ENCODE measurements at places on chromosomes 2 and 18.
A peak's percentile ranks its signal among the peaks of the same experiment; 100 is the strongest.

DNA sequence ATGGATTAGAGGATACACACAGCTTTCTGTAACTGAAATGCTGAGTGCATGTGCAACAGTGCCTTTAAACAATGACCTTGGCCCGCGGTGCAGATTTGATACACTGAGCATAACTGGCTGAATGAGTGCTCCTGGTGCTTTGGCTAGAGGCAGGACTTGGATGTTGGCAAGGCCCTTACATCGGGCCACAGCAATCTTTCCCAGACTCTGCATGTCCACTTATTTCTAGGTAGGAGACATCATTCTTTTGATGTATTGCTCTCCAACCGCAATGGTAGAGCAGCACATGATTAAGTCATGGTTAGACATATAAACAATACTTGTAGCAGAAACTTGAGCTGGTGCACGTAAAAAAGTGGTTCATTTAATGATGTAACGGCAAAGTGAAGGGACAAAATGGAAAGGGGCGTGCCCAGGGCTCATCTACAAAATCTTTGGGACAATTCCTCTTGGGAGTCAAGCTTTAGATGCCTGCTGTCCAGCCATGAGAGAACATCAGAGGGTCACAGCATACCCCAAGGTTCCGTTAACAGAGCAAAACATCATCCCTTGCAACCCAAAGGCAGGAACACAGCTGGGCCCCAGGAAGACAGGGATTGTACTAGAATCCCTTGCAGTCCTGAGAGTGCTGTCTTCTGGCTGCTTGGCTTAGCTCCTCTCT is 43.4 kb downstream of the RAB31 start:
- no peak for DNase-seq

- DNase-seq, result no peak
Measured at GRCh38 chr2:238682536-238682935, 165.3 kb upstream of the TWIST2 start.

DNA sequence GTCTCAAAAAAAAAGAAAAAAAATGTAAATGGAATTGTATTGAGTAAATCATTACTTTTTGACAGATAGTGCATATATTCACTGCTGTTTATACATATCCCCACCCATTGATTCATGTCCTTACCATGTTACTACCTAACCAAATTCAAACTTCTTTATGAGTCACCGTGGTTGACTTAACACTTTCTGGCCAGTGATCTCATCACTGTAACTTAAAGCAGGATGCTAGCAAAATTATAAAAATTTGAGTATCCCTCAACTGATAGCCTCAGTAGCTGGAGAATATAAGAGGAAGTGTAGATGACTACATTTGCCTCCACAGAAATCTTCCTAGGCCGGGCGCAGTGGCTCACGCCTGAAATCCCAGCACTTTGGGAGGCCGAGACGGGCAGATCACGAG is 13.4 kb downstream of the CNOT9 start:
- DNase-seq, result no peak

GRCh38 chr2:224084266-224084892 is 45.3 kb upstream of the SERPINE2 start:
- no peak for DNase-seq

DNA sequence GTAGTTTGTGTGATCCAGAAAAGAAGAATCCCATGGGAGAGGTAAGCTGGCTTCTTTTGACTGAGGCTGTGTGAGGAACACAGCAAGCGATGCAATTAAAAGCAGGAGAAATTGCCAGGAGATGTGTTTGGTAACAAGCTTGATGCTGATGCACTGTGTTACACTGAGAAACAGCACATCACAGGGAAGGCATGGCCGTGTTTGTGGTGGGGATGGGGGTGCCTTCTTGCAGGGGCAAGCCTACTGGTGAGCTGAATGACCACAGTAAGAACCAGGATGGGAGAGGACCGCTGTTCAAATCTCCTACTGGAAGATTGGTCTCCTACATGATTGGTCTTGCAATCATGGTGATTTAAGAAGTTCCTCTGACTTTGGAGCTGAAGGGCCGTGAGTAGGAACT is 477.7 kb upstream of the HS6ST1 start:
- DNase-seq, result no peak

- DNase-seq, result peak; percentile 5
Measured at GRCh38 chr18:6885992-6886796, 156.7 kb downstream of the ARHGAP28 start.

- no peak for DNase-seq
Measured at GRCh38 chr2:1563084-1563857, 150.0 kb downstream of the TPO start.

DNA sequence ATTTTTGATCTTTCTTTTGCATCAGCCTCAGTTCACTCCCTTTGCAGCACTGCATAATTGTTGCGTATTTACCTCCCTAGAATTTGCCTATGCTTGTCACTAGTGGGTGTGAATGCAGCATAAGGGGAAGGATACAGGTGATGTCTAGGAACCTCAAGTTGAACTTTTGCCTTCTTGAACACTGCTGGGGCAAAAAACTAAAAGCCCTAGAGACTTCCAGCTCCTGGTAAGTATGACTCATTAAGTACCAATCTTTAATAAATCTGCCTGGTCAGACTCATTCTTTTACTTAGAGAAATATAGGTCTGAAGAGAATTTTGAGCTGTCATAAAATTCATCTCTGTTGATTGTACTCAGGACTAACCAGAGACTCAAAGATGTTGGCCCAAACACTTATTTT is 547.3 kb upstream of the FANCL start:
- no peak for DNase-seq

DNA sequence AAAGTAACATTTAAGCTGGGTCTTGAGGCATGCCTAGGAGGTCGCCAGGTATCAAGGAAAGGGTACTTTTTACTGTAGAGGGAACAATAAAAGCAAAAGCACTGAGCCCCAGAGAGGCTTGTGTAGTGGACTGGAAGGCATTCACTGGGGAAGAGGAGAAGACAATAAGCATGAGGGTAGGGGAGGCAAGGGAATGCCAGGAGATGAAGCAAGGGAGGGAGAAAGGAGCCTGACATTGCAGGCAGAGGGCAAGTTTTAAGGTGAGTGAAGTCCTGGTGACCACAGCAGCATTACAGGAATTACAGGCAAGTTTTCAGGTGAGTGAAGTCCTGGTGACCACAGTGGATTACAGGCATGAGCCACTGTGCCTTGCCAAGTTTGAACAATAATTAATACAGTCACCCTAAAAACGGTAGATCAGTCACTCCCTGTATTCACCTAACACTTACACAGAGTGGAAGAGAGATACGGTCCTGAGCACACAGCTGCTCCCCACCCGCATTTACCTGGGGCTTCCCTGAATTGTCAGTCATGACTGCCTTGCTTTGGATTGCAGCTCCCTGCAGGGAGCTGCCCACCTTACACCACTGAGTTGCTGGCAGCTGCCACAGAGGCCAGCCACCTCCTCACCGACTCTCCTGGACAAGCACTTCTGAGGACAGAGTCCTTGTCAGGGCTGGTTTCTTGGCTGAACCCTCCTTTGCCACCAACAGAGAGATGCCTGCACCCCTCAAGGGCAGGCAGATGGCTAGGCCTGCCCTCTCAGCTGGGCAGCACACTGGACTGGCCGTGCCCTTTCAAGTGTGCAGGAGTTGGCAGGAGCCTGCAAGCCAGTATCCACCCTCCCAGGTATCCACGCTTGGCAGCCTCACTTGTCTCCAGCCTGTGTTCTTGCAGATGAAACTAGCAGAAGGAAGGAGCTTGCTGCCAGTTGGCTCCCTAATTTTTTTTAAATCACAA is 153.2 kb upstream of the MSH6 start:
- no peak for DNase-seq

DNA sequence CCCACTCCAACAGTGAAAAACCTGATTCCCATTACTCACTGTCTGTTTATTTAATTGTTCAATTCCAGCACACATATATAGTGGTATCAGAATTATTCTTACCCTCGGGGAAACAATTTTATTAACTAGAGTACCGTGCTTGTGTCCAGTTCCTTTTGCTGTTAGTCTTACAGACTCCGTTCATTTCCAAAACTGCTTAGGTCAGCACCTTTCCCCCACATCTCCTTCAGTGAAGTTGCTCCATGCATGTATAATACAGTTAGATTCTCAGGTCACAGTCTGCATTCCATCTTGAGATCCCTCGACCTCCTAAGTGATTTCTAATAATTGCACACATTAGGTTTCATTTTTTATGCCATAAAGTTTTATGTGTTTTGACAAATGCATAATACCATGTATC is 56.3 kb upstream of the ZNF521 start:
- no peak for DNase-seq

DNA sequence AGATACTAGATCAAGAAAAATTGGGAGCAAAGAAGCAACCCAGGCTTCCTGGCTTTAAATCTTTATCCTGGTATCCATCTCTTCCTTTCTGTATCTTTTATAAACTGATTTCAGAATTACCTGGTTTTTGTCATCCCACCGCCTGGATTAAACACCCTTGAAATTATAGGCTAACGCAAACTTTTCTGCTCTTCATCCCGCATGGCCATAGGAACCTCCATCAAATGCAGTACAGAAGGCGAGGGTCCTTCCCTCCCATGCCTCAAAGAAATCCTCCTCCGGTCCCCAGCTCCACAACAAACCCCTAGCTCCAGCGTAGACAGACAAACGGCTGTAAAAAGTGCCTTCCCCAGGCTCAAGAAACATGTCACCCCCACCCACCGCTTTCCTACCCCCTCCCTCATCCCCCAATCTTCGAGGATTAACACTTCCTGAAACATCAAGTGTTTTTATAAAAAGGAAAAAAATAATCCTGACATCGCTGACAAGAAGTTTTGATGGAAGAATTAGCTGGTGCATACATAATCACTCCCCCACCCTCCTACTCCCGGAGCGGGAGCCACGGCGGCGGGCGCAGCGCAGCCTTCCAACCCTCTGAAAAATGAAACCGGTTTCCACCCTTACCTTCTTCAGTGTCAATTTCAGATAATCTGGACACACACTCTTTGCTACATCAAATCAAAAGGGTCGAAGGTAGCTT is 7.6 kb downstream of the DLX1 start:
- no peak for DNase-seq

- no peak for DNase-seq
Measured at GRCh38 chr18:67216846-67217245, 299.7 kb downstream of the DSEL start.

DNA sequence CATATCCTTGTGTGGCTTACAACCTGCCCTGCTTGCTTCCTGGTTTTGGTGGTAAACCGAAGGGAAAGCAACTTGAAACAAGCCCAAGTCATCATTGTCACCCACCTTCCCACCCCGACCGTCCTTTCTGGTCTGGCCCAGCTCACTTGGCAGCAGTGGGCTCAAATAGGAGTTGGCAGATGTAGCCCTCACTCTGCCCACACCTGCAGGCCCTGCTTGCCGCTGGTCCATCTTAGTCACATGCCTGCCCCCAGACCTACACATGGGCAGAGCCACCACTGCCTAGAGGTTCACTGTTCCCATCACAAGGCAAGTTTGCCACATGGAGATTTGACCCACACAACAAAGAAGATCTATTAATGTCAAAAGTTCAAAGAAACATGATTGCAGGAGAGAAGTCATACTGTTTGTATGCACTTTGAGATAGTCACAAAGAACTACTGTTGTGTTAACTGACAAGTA is 9.3 kb downstream of the EIPR1 start:
- DNase-seq, result no peak

DNA sequence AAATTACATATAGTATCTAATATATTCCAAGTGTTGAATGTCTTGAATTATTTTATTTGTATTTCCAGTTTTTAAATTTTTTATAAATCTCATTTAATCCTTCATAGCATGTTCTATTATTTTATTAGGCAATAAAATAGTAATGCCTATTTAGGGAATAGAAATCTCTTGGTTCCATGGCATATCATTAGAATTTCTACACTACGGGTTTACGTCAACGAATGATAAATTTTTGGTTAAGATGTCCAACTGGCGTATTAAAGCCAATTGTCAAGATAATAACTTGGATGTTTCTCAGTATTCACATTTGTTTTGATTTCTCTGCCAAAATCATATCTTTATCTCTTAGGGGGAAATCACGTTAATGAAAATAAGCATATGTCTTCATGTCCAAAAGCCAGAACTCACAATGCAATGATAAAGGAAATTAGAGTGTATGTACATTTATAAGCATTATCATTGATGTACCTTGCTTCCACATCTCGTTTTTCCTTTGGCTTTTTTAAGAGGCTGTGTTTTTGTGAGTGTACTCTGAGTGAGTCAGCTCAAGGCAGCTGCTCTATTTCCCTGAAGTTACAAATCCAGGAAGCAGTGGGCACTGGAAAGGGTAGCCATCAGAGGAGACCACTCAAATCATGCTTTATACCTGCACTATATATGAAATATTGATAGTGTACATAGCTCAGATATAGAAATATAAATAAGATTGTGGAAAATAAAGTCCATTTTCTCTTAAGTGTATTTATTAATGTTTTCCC is 115.8 kb upstream of the PDE1A start:
- DNase-seq, result no peak

GRCh38 chr2:29262681-29263260 is 147.6 kb downstream of the CLIP4 start:
- DNase-seq, result no peak

GRCh38 chr2:50358586-50358985 is 673.3 kb downstream of the NRXN1 start:
- no peak for DNase-seq

DNA sequence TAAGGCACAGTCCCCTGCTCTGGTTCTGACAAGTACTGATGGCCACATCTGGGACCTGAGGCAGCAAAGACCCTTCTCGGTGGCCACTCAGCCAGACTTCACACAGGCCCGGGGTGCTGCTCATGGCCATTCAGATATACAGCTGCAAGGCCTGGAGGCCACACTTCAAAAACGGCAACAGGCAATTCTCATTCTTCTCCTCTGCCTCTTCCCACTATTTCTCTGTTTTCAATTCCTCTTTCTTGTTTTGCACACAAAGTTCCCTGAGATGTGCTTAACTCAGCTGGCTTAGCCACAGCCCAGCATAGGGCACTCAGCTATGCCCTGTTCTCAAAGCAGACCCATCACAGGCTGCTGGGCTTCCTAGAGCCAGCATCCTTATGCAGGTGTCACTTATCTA is 29.9 kb downstream of the PTPN18 start:
- DNase-seq, result no peak

- no peak for DNase-seq
Measured at GRCh38 chr2:215760091-215760490, 253.3 kb downstream of the MREG start.

DNA sequence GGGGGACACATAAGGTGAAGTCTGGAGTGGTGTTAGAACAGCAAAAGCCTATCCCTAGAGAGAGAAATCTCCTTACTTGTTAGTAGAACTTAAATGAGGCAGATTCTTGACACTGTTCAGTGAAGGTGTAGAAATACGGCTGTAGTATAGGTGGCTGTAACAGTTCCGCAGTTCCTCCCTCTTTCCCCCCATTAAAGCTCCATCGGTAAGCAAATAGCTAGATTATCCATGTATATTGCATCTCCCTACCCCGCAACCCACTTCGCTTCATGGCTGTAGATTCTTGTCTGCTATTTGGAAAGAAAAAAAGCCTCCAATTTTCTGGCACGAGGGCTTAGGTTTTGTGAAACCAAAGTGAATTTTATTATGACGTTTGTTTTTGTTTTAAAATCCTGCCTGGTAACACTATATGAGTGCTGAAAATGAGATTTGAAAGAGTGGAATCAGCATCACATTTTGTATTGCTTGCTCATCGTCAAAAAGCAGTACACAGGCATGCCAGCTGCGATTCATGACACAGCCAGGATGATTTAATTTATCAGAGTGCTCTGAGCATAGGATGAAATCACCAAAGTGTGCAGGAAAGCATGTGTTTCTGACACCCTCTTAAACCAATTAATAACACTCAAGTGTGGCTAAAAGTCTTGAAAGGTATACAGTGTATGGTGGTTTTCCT is 1.4 kb downstream of the FAM171B start:
- no peak for DNase-seq
